ENCODE measurements at places on chromosomes 5 and 9.

- no peak for DNase-seq
Observed at GRCh38 chr5:160959804-160960203, 107.8 kb upstream of the ATP10B start.

DNA sequence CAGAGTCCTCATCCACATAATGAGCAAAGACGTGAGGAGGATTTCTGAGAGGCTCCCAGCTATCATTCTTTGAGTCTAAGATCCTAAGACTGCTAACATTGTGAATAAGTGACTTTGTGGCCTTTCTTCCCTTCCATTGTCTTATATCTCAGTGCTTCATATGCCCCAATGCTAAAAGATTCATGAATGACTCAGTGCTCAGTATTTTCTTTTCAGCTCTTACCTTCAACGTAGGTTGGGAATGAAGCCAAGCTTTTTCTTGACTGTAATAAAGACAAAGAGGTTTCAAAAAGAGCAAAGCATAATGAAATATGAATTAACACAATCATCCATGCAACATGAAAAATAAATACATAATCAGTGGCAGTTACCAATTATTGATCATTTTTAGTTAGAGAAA lies 146.4 kb downstream of the ENTREP1 start:
- DNase-seq = no peak

DNA sequence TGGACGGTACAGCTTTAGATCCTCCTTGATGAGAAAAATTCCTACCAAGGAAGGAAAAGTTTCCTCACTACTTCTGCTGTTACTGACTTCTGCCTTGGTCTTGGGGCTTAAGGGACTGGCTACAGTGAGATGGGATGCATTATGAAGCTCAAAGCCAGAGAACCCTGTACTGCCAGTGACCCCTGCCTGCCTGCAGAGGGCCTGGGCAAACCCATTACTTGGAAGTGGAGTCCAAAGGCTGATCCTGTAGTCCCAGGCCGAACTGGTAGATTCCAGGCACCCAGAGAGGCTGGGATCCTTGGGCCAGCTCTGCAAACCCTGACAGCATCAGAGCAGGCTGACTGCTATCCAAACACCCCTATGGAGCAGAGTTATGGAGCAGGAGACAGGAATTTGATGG lies 25.7 kb upstream of the NR5A1 start:
- DNase-seq = no peak

DNA sequence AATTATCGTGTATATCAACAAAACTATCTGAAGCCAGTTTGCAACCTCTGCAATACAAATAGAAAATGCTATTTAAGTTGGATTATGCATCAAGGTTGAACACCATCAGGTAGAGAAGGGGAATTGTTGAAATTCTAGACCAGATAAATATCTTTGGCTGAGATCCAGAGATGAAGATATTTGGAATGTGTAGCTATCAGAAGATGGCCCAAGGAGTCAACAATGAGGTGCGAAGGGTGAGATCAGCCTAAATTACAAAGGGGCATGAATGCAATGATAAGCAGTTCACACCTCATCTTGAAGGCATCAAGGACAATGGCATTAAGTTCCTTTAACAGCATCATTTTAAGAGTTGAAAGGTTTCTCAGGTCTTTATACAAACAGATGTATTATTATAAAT lies 572.1 kb upstream of the DMAC1 start:
- no peak for DNase-seq

GRCh38 chr5:135382106-135382790 lies 16.8 kb downstream of the MACROH2A1 start:
- no peak for DNase-seq

- DNase-seq = peak; percentile 81
Observed at GRCh38 chr5:154371687-154372086, 74.1 kb upstream of the SAP30L start.

DNA sequence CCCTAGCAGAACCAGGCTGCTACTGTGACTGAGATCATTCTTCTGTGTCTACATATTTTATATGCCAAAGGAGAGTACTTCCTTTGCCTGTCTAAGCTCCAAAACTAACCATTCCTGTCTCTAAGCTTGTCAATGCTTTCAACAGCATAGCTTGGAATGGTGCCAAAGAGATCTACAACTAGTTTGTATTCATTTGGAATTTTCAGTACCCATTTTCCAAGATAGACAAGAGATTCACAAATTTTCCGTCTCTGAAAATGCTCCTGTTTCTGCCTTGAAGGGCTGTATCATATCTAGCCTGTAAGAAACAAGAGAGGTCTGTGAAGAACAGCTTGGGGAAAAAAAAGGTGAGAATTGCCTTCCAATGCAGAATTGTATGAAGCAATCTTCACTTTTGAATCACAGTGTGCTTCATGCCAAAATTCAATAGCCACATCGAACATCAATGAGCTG lies 334.4 kb upstream of the ACTBL2 start:
- no peak for DNase-seq

- DNase-seq = peak; percentile 64
Observed at GRCh38 chr9:88011005-88011766, 36.9 kb upstream of the CDK20 start.

GRCh38 chr5:87949676-87950631 lies 318.7 kb downstream of the TMEM161B start:
- no peak for DNase-seq

DNA sequence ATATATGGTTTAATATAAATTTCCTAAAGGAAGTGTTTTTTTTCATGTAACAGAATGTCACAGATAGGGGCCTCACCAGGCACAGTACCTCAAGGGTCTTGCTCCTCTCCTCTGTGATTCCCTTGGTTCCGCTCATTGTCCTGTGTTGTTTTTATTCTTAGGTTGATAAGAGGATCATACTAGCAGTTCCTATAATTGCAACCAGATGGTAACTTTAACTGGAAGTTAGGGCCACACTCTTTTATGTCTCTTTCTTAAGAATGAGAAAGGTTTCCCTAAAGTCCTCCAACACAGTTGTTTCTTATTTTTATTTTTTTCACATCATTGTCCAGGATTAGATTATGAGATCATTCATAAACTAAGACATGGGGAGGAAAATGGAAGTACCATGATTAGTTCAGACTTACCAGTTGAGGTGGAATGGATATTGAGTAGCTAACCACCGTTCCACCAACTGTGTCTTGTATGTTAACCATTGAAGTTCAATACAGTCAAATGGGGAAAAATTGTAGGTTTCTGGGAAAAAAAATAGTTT lies 41.1 kb downstream of the FAM174A start:
- no peak for DNase-seq

- peak; percentile 31 for DNase-seq
Observed at GRCh38 chr5:74325866-74326265, 314.7 kb downstream of the ENC1 start.

GRCh38 chr5:123611406-123611709 lies 99.4 kb downstream of the CSNK1G3 start:
- DNase-seq = no peak

- DNase-seq = no peak
Observed at GRCh38 chr5:148915224-148915817, 88.9 kb downstream of the ADRB2 start.

DNA sequence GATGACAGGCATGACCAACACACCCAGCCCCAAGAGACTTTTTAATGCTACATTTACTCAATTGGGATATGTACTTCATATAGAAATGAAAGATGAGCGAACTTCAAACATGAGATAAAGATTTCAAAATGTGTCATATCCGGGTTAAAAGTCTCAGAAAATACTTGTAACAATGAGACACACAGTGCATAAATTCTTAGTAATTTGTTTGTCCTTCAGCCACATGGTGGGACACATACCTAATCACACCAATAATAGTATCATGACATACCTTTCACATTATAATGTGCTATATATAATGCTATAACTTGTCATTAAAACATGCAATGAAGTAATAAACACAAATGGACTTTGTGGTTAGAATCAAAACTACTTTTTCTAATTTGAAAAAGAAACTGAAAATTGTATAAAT lies 204.7 kb upstream of the RFX3 start:
- no peak for DNase-seq

Measured in AG20443 (cell line).